H7 (cell line): ENCODE measurements at places on chromosomes 16 and 17. TPM values are rescaled to one million over a fixed set of nuclear protein-coding genes. Genes with fewer than 3 reads are reported as not detected.
A peak's percentile ranks its signal among the peaks of the same experiment; 100 is the strongest.

The PDIA2 gene
- 0.15 and 2.1 TPM in 2 replicates for total RNA-seq

The RAB34 gene
- 209 and 284 TPM in 2 replicates for total RNA-seq

- DNase-seq = no peak
Measured at GRCh38 chr17:65389949-65390348, 171.5 kb downstream of the AXIN2 start.

DNA sequence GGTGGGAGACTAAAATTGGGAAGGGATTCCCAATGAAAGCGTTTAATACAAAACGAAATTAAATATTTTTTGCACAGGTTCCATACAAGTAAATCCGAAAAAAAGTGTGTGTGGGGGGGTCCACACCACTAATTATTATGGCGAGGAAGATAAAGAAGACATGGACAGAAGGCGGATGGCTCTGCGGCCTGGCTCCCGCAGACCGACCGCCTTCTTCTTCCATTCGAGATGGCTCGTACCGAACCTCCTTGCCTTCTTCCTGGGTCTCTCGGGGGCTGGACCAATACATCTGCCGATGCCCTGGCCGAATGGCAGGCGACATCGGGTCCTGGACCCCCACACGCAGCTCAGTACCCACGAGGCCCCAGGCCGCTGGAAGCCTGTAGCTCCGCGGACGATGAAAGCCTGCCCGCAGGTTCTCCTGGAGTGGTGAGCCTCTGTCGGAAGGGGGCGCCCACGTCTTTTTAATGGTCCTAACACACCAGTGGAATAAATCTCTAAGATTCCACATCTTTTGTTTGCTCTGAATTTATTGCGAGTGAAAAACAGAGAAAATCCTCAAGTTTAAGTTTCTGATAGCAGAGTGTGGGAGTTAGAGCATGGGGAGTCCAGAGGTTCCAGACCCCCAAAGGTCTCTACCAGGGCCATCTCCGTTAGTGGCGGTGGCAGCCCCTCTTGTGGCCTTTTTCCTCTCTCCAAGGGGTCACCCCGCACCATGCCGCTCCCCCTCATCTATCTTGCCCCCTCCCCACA, 1.4 kb downstream of the PRAC2 start:
- DNase-seq = peak; percentile 81

DNA sequence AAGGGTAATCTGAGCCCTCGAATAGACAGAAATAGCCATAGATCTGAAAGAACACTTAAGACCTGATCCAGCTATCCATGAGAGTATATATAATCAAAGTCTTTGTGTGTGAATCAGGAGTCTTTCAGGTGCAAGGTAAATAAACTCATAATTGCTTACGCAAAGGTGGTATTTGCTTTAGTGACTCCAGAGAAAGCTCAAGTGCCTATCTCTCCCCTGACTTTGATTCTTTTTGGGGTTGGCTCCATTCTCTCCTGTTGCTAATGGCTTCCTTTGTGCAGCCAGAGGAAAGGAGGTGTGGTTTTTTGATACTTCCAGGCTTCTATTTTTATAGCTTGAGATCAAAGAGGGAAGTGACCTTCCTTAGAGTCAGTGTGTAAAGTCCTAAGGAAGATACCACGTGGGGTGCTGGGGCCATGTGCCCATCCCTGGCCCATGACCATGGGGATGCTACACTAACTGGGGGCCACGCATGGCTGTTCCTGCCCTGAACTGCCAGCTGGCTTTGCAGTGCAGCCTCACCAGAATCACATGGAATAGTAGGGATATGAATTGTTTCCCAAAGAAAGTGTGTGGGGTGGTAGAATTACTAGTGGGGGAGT, 45.8 kb downstream of the TENT4B start:
- no peak for DNase-seq

- DNase-seq = no peak
Measured at GRCh38 chr17:59897090-59897489, 4.2 kb downstream of the RPS6KB1 start.
